Tibial nerve (tissue), 4 donors: ENCODE measurements at places on chromosomes 6 and 20. TPM values are rescaled to one million over a fixed set of nuclear protein-coding genes. Genes with fewer than 3 reads are reported as not detected.

The TFAP2D gene
- total RNA-seq, result not detected

The PCED1A gene
- total RNA-seq, result 36.8 TPM

The ZC3H12D gene
- total RNA-seq, result 3.1 TPM

The COL12A1 gene
- total RNA-seq, result 251 TPM

The SGK1 gene
- total RNA-seq, result 124 TPM

The TSPO2 gene
- not detected for total RNA-seq

The MDFI gene
- total RNA-seq, result 14.0 TPM

The PRRT1 gene
- 0.87 TPM for total RNA-seq

The OPN5 gene
- total RNA-seq, result not detected

The BNIP5 gene
- total RNA-seq, result not detected

The IL17A gene
- total RNA-seq, result not detected

The WFDC10B gene
- not detected for total RNA-seq

The KHDC1 gene
- 0.42 TPM for total RNA-seq

The NR2E1 gene
- not detected for total RNA-seq

The NFATC2 gene
- total RNA-seq, result 7.6 TPM

The B3GALT4 gene
- total RNA-seq, result 17.5 TPM

The LAMP5 gene
- total RNA-seq, result 0.44 TPM

The TPBG gene
- total RNA-seq, result 12.0 TPM

The SAMD5 gene
- 3.3 TPM for total RNA-seq

The KCNK16 gene
- total RNA-seq, result not detected

The C20orf141 gene
- total RNA-seq, result not detected

The TRIM38 gene
- 12.2 TPM for total RNA-seq

The GFRAL gene
- not detected for total RNA-seq

The UNC5CL gene
- total RNA-seq, result 0.90 TPM

The KCNB1 gene
- total RNA-seq, result 7.6 TPM
